ENCODE measurements at places on chromosomes 11 and 22. TPM values are rescaled to one million over a fixed set of nuclear protein-coding genes. Genes with fewer than 3 reads are reported as not detected.

- no peak for DNase-seq
Observed at GRCh38 chr11:2458321-2458720, 13.5 kb downstream of the KCNQ1 start.

Gene SPON1
- 73.1 TPM for total RNA-seq

- DNase-seq, result no peak
Observed at GRCh38 chr11:131713529-131714134, 343.2 kb downstream of the NTM start.

- no peak for DNase-seq
Observed at GRCh38 chr22:20430101-20430719, 7.4 kb downstream of the SCARF2 start.

All from hepatocyte (in vitro differentiated cells).